ENCODE measurements at places on chromosomes 6 and 20. TPM values are rescaled to one million over a fixed set of nuclear protein-coding genes. Genes with fewer than 3 reads are reported as not detected.

The ADAM33 gene
- not detected for polyA plus RNA-seq

The HMGN4 gene
- polyA plus RNA-seq = 50.2 TPM

The TRERF1 gene
- 3.7 TPM for polyA plus RNA-seq

The COL12A1 gene
- polyA plus RNA-seq = 132 TPM

Measured in mammary epithelial cell (primary cell).